ENCODE measurements at places on chromosomes 12 and 14. TPM values are rescaled to one million over a fixed set of nuclear protein-coding genes. Genes with fewer than 3 reads are reported as not detected.

AKT1 gene
- 173 TPM for total RNA-seq

RIMBP2 gene
- 0.42 TPM for total RNA-seq

POTEG gene
- total RNA-seq: not detected

NTF3 gene
- total RNA-seq: 0.35 TPM

GRCh38 chr12:132366341-132366861, 37.0 kb upstream of the GALNT9 start:
- no peak overlapping the region for H3K27ac ChIP-seq
- H3K36me3 ChIP-seq: no peaks in the 10 kb centered on the region

DNA sequence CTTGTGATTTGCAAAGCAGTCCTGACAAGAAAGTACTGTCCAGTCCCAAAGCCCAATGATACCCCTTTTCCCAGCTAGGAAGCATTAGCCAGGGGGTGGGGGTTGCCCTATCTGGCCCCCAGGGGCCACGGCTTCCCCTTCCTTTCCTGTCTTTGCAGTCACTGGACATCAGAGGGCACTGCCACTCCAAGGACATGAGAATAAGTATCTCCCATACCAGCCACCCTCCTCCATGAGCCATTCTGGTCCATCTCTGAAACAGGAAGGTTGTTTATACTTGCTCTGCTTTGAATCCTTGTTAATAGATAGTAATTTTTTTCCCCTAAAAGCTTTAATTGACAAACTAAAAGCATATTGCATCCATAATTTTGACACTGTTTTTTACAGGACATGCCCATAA, 29.7 kb downstream of the RBM19 start:
- no peaks in the 10 kb centered on the region for H3K36me3 ChIP-seq
- H3K27ac ChIP-seq: no peak overlapping the region

- no peaks in the 10 kb centered on the region for H3K27me3 ChIP-seq
- H3K27ac ChIP-seq: no peak overlapping the region
- H3K4me3 ChIP-seq: no peak overlapping the region
- H3K36me3 ChIP-seq: no peaks in the 10 kb centered on the region
Observed at GRCh38 chr14:56137453-56137807, 19.2 kb downstream of the PELI2 start.

DNA sequence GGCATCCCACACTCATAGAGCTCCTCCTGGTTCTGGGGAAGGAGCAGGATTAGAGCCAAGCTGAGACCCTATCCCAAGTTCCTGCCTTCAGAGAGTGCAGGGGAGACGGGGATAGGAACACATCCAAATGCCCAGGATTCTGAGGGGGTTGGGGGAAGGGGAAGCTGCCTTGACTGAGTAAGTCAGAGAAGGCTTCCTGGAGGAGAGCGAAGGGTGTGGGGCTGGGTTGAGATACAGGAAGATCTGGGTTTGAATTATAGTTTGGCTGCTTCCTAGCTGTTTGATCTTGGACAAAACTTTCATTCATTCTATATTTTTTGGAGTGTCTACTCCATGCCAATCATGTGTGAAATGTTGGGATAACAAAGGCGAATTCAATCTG, 8.0 kb upstream of the AQP2 start:
- no peaks in the 10 kb centered on the region for H3K27me3 ChIP-seq
- peaks cover 8% of the 10 kb centered on the region for H3K4me1 ChIP-seq
- H3K4me3 ChIP-seq: no peak overlapping the region
- no peak overlapping the region for H3K27ac ChIP-seq

GRCh38 chr12:46430340-46430948, 57.9 kb upstream of the SLC38A2 start:
- H3K27me3 ChIP-seq: no peaks in the 10 kb centered on the region
- H3K36me3 ChIP-seq: no peaks in the 10 kb centered on the region
- H3K27ac ChIP-seq: peak overlapping the region; percentile 61
- H3K4me3 ChIP-seq: no peak overlapping the region
- H3K4me1 ChIP-seq: peaks cover 31% of the 10 kb centered on the region
- no peak for DNase-seq

- no peak for DNase-seq
- no peak overlapping the region for H3K27ac ChIP-seq
- H3K4me1 ChIP-seq: no peaks in the 10 kb centered on the region
- H3K36me3 ChIP-seq: no peaks in the 10 kb centered on the region
- no peak overlapping the region for H3K4me3 ChIP-seq
Observed at GRCh38 chr12:65093606-65094005, 27.5 kb downstream of the WIF1 start.

- no peak overlapping the region for H3K4me3 ChIP-seq
- H3K36me3 ChIP-seq: no peaks in the 10 kb centered on the region
- H3K4me1 ChIP-seq: no peaks in the 10 kb centered on the region
Observed at GRCh38 chr12:95963096-95963495, 20.0 kb downstream of the AMDHD1 start.

DNA sequence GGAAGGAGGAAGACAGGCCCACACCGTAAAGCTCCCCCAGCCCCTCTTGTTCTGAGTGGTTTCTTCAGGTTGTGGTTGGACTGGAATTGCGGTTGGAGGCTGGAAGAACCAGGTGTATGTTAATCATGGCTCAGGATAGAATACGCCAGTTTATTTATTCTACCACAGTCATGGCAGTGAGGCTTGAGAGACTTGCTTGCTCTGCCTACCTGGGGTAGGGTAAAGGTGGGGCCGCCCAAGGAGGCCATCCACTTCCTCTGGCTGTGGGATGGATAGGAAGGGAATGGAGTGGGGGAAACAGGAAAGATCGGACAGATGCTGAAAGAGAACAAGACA, 8.1 kb downstream of the SHMT2 start:
- H3K27ac ChIP-seq: no peak overlapping the region
- peak; percentile 15 for DNase-seq
- H3K4me3 ChIP-seq: no peak overlapping the region
- no peaks in the 10 kb centered on the region for H3K36me3 ChIP-seq
- peaks cover 27% of the 10 kb centered on the region for H3K4me1 ChIP-seq

DNA sequence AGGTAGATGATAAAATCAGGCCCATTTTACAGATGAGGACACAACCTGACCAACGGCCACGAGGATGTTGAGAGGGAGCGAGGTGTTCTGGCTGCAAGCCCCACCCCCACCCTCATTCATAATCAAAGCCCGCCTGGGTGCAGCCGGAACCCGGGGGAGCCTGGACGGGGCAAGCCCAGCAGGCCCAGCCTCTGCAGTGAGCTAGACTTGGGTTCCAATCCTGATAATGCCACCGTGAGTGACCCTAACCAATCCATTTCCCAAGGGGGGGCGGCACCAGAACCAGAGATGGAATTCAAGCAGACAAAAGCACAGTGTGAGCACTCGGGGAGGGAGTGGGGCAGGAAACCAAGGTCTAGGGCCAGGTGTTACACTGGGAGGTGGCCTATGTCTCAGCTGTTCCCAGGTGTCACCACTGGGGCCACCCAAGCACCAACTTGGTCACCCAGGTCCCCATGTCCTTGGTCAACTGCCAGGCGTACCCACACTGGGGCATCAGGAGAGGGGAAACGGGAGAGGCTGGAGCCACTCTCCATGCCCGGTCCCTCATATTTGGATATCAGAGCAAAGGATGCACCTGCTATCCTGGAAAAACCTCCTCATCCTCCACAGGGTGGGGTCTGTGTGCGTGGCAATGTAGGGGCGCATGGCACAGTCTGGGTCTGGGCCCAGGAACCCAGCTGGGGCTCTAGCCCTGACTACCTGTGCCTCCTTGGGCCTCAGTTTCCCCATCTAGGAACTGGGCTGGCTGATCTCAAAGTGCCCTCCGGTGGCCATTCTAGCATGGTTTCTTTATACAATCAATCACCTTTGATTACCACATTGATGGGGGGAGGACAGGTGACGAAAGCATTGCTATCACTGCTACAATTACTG, 58.4 kb downstream of the FAM222A start:
- H3K27ac ChIP-seq: no peak overlapping the region
- H3K36me3 ChIP-seq: no peaks in the 10 kb centered on the region
- H3K27me3 ChIP-seq: no peaks in the 10 kb centered on the region

- H3K27me3 ChIP-seq: no peaks in the 10 kb centered on the region
- no peaks in the 10 kb centered on the region for H3K36me3 ChIP-seq
- DNase-seq: no peak
- H3K4me1 ChIP-seq: no peaks in the 10 kb centered on the region
Observed at GRCh38 chr12:110862329-110862728, 15.5 kb downstream of the CCDC63 start.

DNA sequence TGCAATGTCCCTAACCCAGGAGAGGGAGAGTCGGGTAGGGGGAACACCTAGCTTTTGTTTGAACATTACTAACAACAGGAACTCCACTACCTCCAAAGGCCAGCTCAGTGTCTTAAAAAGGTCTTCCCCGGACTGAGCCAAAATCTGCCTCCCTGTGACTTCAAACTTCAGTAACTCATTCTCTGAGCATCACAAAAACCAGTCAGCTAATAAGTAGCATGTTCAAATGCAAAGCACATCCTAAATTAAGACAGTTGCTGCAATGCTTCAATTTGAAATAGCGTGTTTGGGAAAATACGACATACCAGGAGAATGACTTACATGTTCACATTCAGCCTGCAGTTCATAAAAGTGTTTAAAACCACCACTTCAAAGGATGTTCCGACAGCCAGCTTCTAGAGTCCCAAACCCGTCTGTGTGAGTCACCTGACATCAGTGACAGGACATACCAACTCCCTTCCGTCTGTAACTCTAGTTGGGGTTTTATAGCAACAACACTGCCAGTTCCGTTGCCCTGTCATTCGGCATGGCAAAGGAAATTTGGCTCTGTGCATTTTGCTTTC, 13.0 kb downstream of the ZFP36L1 start:
- H3K27me3 ChIP-seq: no peaks in the 10 kb centered on the region
- DNase-seq: no peak
- H3K4me1 ChIP-seq: peaks cover 56% of the 10 kb centered on the region
- H3K27ac ChIP-seq: peak overlapping the region; percentile 76
- no peaks in the 10 kb centered on the region for H3K36me3 ChIP-seq

- H3K36me3 ChIP-seq: no peaks in the 10 kb centered on the region
- peak overlapping the region; percentile 96 for H3K27ac ChIP-seq
- peaks cover 72% of the 10 kb centered on the region for H3K4me1 ChIP-seq
- DNase-seq: peak; percentile 56
Observed at GRCh38 chr12:1592444-1593173, 1.8 kb downstream of the FBXL14 start.

DNA sequence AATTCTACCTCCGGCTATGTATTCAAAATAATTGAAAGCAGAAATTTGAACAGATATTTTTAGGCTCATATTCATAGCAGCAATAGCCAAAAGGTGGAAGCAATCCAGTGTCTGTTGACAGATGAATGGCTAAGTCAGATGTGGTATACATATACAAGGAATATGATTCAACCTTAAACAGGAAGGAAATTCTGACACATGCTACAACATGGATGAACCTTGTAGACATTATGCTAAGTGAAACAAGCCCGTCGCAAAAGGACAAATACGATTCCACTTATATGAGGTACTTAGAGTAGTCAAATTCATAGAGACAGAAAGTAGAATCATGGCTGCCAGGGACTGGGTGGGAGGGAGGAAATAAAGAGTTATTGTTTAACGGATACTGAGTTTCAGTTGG, 331.6 kb downstream of the PCNX1 start:
- H3K4me3 ChIP-seq: no peak overlapping the region
- H3K36me3 ChIP-seq: no peaks in the 10 kb centered on the region
- no peak for DNase-seq
- H3K27me3 ChIP-seq: no peaks in the 10 kb centered on the region
- no peaks in the 10 kb centered on the region for H3K4me1 ChIP-seq
- H3K27ac ChIP-seq: no peak overlapping the region

DNA sequence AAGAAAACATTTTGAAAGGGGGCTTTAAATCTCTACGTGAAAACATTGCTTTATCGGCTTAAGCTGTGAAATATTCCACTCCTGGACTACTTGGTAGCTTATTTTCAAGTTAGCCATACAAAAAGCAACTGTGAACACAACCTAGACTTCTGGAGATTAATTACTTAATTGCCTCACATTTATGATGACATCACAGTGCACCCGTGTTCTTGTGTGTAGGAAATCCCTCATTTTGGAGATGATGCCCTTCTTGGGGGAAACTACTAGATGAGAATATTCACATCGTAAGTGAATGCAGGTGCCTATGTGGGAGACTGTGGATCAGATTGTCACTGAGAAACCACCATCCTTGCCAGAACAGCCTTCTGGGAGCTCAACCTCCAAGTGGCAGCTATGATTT, 10.5 kb upstream of the B4GALNT3 start:
- no peak overlapping the region for H3K27ac ChIP-seq
- no peaks in the 10 kb centered on the region for H3K4me1 ChIP-seq
- no peak for DNase-seq

DNA sequence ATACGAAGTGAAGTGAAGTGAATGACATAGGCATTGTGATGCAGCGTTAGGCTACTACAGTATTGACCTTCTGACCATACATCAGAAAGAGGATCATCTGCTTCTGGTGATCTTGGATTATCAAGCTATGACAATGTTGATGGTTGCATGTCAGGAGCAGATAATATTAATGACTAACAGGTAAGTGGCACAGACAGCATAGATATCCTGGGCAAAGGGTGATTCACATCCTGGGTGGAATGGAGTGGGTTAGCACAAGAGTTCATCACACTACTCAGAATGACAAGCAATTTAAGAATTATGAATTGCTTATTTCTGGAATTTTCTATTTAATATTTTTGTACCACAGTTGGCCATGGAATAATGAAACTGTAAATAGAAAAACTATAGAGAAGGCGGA, 397.9 kb upstream of the ATP2B1 start:
- no peaks in the 10 kb centered on the region for H3K27me3 ChIP-seq
- H3K27ac ChIP-seq: no peak overlapping the region
- H3K36me3 ChIP-seq: no peaks in the 10 kb centered on the region
- H3K4me3 ChIP-seq: no peak overlapping the region

- H3K27ac ChIP-seq: no peak overlapping the region
- H3K4me3 ChIP-seq: no peak overlapping the region
- H3K36me3 ChIP-seq: no peaks in the 10 kb centered on the region
- H3K4me1 ChIP-seq: no peaks in the 10 kb centered on the region
Observed at GRCh38 chr12:22709292-22709691, 84.3 kb downstream of the ETNK1 start.

DNA sequence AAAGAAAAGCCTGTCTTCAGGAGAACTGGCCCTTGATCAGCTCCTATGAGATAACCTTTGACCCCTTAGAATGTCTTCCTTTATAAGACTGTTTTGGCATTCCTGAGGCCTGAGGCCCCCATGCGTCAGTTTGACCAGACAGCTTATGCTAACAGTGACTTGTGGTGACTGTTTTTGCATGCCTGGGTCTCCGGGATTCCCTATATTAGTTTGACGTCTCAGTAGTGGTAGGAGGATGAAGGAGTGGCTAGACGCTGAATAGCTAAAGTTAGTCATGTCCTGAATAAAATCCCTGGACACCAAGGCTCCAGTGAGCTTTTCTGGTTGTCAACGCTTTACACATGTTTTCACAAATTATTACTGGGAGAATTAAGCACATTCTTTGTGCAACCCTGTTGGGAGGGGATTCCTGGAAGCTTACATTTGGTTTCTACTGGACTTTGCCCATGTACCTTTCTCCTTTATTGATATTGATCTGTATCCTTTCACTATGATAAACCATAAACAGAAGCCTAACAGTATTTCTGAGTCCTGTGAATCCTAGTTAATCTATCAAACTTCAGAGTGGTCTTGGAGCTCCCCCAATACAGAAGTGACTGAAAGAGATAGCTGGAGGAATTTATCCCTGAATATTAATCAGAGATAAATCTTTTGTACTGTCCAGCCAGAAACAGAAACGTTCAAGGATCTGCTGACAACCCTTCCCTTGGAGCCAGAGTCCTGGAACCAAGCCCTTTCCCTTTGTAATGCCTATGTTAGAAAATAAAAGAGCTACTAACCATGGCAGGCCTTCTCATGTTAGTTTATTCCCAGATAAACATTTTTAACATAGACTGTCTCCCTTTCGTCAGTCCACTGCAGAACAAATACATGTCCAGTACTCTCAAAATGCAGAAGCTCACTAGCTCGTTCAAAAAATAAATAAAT, 479.2 kb downstream of the RPS29 start:
- DNase-seq: peak; percentile 19
- H3K27me3 ChIP-seq: no peaks in the 10 kb centered on the region
- H3K27ac ChIP-seq: no peak overlapping the region
- H3K36me3 ChIP-seq: no peaks in the 10 kb centered on the region
- H3K4me1 ChIP-seq: no peaks in the 10 kb centered on the region
